ENCODE measurements at places on chromosomes 3 and 15.

DNA sequence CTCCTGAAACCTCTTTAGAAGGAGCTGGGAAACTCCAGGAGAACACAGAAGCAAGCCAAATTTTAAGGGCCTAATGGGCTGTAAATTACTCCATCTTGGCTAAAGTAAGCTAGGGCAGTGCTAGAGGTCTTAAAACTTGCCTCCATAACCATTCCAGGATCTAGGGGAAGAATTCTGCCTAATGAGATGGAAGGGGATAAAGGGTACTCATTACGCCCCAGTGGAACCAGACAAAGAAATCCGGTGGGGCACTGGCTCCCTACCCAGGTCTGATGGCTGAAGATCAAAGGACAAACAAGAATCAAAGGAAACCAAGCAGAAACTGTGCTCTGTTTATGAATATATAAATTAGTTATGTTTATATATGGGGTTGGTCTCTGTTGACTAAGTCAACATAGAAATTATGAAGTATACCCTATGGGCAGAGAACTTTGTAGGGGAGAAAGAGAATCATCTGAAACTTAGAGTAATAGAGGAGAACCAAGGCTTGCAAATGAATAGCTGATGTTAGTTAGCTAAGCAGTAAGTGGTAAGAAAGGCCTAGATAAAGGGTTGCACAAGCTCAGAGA, 57.8 kb downstream of the NCEH1 start:
- DNase-seq, result no peak

GRCh38 chr3:69419276-69419675, 33.4 kb upstream of the FRMD4B start:
- DNase-seq, result no peak

DNA sequence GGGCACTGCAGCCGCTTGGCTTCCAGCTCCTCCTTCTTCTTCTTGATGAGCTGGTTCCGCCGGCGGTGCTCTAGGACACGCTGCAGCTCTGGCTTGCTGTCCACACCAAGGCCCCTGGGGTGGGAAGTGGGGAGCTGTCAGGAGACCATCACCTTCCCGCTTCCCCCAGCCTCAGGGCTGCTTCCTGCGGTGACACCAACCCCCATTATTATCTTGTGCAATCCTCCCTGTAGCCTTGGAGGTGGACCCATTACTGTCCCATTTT, 10.0 kb downstream of the FAM107A start:
- DNase-seq, result no peak

DNA sequence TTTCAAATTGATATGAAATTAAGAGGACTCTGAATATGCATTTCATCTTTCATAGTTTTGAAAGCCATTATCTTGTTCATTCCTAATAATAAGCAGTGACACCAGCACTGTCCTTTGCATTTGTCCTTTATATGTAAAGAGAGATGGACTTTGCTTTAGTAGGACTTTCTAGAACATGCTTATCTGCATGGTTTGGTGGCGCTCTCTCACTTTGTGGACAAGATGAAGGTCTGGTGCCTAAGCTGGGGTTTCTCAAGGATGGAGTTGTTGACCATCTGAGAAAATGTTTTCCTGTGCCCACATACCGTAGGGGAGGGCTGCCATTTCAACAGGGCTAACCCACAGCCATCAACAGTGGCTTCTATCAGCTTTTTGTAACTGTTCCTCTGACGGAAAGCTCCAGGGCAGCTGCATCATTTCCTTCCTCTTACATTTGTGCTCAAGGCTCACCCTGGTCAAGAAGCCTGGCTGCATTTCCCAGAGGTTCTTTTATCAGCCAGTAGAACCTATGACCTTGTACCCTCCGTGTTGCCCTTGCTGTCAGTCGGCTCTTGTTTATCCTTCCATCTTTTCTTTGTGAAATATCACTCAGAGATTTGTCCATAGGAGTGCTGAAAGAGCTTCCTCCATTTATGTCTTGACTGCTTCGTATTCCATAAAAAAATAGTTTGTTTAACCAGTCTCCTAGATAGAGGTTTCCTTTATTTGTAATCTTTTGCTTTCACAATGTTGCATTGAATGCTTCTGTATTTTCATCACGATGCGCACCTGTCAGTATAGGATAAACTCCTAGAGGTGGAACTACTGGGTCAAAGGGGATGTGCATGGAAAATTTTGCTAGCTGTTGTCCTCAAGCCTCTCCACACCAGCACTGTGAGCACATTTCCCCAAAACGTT, 44.6 kb downstream of the ABHD2 start:
- no peak for DNase-seq

- DNase-seq, result no peak
These were observed 367.1 kb downstream of the UNC13C start for GRCh38 chr15:54345301-54345700.

GRCh38 chr3:37132334-37132733, 42.0 kb downstream of the LRRFIP2 start:
- no peak for DNase-seq

DNA sequence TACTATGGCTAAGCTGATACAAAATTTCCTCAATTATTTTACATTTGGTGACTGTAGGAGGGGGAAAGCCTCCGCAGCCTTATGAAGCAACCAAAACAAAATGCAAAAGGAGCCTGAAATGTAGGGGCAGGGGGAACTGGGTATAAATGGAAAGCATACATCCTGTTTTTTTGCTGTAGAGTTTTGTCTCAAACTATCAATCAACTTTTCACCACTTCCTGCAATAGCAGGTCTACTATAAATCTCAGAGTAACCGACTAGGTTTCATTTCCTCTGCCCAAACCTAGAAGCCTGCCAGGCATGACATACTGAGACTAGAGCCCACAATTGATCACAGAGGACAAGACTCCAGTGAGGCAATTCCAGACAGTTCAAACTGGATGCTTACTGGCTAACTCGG, 91.3 kb downstream of the SHQ1 start:
- DNase-seq, result no peak

DNA sequence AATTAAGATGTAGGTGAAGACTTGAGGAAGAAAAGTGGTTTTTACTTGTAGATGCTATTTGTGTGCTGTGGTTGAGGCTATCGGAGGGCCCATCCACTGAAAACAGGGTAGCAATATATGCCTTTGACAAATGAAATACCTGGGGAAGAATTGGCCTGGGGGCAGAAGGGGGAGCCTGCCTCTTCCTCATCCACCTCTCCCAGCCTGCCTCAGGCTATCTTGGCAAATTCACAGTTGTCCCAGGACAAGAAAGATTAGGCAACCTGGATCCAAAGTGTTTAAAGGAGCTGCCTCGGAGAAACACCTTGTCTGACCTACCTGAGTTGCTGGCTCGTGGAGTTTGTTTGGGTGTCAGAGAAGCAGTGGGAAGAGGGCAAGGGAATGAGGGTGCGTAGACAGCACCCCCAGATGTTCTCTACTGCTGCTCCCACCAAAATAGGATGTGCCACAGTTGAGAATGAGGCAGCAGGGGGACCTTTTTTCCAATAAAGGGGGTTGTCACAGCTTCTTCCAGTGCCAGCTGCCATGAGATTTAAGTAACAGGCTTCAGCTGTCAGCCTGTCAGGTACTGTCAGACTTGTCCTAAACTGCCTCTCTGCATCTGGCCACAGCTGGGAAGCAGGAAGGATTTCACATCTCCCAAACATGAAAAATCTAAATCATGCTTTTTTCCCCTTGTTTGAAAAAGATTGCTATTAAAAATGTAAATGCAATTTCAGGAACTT, 9.2 kb downstream of the PLEKHO2 start:
- DNase-seq, result no peak

- peak; percentile 60 for DNase-seq
These were observed 44.8 kb downstream of the AP4E1 start for GRCh38 chr15:50953302-50953701.

- DNase-seq, result no peak
These were observed 407.5 kb upstream of the DPH6 start for GRCh38 chr15:35953424-35953823.

DNA sequence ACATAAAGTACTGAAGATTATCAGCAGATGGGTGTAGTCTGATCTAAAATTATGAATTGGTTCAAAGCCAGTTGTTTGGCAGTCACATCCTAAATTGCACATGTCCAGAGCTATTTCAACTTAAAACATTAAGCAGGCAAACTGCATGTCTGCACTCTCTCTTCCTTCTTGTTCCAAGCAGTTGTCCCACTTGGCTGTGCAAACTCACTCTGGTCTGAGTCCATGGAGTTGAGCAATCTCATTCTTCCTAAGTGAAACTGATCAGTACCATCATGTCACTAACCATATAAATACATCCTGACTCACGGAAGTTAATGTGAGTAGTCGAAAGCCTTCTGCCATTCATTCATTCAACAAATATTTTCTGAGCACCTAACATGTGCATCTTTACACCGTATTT, 353.0 kb downstream of the ROBO1 start:
- DNase-seq, result peak; percentile 85

DNA sequence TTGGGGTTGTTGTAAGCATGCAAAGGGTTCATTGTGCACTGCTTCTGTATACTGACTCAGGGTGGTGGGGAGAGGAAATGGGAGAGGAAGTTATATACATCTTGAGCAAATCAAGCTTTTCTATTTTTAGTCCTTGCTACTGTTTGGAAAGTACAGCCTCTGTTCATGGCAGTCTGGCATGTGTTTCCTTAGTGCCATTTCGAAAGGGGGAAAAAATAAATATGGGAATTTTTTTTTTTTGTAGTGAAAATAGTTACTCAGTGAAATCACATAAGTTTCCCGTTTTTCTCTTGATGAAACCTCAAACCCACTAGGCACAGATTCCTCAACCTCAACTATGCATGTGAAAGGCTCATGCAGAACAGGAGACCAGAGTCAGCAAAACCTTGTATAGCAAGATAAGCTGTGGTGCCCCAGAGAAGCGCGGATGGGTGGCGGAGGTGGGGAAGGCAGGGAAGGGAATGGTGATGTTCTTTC, 353.3 kb downstream of the LPP start:
- DNase-seq, result peak; percentile 98

GRCh38 chr3:55453886-55454496, 33.1 kb downstream of the WNT5A start:
- DNase-seq, result no peak

GRCh38 chr3:120177707-120178306, 83.6 kb upstream of the GSK3B start:
- no peak for DNase-seq

DNA sequence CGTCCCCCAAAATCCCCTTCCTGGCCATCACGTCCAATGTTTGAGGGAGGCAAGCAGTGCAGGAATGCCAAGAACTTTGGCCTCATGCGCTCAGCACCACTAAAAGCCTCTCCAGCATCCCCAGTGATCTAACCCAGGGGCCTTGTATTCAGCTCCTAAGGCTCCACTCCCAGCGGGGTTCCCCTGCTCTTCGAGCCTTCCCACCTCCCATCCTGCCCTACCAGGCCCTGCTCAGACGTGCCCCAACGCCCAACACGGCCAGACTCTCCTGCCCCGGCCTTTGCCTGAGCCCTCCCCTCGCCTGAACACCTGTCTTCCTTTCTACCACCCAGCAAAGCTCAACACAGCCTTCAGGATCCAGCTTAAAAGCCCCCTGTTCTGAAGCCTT, 30.5 kb downstream of the PLXND1 start:
- no peak for DNase-seq

GRCh38 chr3:43296565-43296964, 10.2 kb downstream of the SNRK start:
- peak; percentile 64 for DNase-seq

DNA sequence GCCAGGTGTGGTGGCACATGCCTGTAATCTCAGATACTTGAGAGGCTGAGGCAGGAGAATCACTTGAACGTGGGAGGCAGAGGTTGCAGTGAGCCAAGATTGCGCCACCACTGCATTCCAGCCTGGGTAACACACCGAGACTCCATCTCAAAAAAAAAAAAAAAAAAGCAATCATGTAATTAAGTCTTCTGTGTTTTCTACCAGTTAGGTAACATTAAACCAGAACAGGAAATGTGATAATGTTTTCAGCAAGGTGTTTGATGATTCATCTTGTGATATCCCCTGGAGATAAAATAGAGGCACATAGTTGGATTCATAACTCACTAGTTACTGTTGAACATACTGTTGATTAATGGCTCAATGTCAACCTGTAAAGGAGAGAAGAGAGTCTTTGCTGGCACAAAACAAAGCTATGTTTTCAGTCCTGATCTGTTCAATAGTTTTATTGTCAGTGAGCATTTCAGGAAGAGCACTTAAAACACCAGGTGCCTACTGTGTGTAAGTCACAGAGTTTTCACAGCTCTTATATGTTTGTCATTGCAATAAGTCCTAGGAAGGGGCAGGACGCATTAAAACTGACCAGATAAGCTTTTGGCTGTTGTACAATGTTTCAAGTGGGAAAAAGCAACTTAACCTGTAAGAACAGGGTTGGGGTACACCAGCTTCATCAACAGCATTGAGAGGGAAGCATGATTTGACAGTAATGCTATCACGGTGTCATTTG, 19.5 kb downstream of the DNAJB11 start:
- DNase-seq, result peak; percentile 45

- no peak for DNase-seq
These were observed 46.9 kb upstream of the UBE2Q2 start for GRCh38 chr15:75796321-75796720.

DNA sequence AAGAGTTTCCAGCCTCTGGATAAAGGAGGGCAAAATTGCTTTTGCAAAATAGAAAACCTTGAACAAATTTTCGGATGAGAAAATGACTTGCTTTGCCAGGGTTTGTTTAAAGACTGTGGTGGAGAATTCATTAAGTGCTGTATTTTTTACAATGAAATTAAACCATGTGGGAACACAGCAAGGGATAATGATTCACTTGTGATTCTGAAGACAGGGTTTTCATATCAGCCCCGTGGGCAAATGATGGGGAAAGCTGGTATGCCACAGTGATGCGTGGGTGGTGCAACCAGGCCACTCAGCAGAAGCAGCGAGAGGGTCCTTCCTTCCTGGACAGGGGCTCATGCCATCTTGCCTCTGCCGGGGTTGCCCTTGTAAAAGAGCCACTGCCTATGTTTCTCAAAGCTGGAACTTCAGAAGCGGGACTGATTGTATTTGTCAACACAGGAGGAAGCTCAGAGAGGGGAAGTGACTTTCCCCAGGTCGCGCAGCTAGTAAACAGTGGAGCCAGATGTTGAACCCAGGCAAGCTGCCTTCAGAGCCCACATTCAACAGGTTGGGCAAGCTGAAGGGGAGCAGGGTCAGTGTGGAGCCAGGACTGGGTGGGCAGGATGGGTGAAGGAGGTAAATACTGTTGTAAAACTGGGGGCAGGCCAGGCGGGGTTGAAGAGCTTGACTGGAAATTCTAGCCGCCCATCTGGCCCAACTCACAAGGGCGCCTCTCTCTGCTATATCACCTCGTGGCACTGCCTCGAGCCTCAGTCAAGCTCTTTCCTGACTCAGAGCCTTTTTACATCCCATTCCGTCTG, 79.1 kb downstream of the TOP2B start:
- peak; percentile 39 for DNase-seq
